ENCODE measurements at places on chromosomes 11 and 22. TPM values are rescaled to one million over a fixed set of nuclear protein-coding genes. Genes with fewer than 3 reads are reported as not detected.

Gene TSSK2
- not detected for total RNA-seq

Gene CHRM1
- total RNA-seq, result not detected

Gene PATE1
- not detected for total RNA-seq

Gene SAA2
- total RNA-seq, result 7.4 TPM

Gene P2RY2
- total RNA-seq, result 7.2 TPM

Gene TMA7B
- total RNA-seq, result not detected

Gene TRIM34
- 4.9 TPM for total RNA-seq

Gene NAALAD2
- total RNA-seq, result not detected

Gene MPZL2
- total RNA-seq, result 80.6 TPM

Gene IFITM2
- 23.8 TPM for total RNA-seq

Gene TECTA
- not detected for total RNA-seq

Gene SSRP1
- 111 TPM for total RNA-seq

Gene TBX10
- total RNA-seq, result not detected

Gene TMEM45B
- 3.7 TPM for total RNA-seq

Gene MOV10L1
- total RNA-seq, result not detected

Gene SRRD
- total RNA-seq, result 32.5 TPM

Gene OR52I2
- not detected for total RNA-seq

Gene MS4A3
- not detected for total RNA-seq

Gene TRIM51
- not detected for total RNA-seq

Gene RFPL2
- not detected for total RNA-seq
